ENCODE measurements at places on chromosomes 6 and 20.

DNA sequence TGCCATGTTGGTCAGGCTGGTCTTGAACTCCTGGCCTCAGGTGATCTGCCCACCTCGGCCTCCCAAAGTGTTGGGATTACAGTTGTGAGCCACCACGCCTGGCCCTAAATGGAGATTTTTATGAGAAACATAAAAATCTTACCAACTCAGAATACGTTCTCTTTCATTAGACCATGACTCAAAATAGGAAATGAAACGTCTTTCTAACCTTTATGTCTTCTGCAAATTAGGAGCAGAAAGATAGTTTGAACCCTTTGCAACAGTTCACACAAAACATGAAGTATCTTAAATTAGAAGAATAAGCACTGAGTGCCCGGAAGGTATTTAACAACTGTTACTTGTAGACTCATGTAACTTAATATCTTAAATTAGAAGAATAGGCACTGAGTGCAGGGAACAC lies 48.3 kb downstream of the AHI1 start:
- no peak for DNase-seq

GRCh38 chr6:156767603-156768467 lies 9.3 kb upstream of the ARID1B start:
- DNase-seq: no peak

DNA sequence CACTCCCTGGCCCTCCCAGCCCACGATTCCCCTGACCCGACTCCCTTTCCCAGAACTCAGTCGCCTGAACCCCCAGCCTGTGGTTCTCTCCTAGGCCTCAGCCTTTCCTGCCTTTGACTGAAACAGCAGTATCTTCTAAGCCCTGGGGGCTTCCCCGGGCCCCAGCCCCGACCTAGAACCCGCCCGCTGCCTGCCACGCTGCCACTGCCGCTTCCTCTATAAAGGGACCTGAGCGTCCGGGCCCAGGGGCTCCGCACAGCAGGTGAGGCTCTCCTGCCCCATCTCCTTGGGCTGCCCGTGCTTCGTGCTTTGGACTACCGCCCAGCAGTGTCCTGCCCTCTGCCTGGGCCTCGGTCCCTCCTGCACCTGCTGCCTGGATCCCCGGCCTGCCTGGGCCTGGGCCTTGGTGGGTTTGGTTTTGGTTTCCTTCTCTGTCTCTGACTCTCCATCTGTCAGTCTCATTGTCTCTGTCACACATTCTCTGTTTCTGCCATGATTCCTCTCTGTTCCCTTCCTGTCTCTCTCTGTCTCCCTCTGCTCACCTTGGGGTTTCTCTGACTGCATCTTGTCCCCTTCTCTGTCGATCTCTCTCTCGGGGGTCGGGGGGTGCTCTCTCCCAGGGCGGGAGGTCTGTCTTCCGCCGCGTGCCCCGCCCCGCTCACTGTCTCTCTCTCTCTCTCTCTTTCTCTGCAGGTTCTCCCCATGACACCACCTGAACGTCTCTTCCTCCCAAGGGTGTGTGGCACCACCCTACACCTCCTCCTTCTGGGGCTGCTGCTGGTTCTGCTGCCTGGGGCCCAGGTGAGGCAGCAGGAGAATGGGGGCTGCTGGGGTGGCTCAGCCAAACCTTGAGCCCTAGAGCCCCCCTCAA lies at the start of gene LTA:
Gene LTA (plus strand): TSS at position 249 of the 871 bp plus-strand sequence. CDS start 454 bp downstream, at position 703.
- DNase-seq: no peak

GRCh38 chr6:16769131-16769985 lies 8.1 kb upstream of the ATXN1 start:
- no peak for DNase-seq

GRCh38 chr20:58651946-58652605 lies 993 bp downstream of the STX16 start:
- no peak for DNase-seq

- DNase-seq: no peak
These were observed 97.2 kb upstream of the MAP7 start for GRCh38 chr6:136647363-136647852.

- DNase-seq: no peak
These were observed 510.7 kb upstream of the ZNF337 start for GRCh38 chr20:26207237-26207966.

DNA sequence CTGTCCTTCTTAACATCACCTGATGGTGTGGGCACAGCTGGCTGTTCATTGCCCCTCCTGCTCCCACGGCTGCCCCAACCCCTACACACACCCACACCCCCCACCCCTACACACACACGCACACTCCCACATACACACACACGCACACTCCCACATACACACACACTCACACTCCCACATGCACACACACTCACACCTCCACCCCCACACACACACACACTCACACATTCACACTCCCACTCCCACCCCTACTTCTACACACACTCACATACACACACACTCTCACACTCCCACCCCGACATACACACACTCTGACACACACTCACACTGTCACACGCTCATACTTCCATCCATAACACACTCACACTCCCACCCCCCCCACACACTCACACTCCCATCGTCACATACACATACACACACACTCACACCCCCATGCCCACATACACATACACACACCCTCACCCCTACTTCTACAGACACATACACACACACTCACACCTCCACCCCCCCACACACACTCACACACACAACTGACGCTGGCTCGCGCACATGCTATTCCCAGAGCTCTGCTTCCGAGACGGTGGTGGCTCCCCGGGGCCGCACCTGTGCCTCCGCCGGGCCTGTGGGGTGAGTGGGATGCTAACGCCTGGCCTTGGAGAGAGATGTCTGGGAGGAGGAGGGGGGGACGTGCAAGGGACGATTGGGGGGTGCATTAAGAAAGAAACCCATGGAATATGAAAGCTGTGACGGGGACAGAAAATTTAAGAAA lies 174.8 kb upstream of the QKI start:
- no peak for DNase-seq

DNA sequence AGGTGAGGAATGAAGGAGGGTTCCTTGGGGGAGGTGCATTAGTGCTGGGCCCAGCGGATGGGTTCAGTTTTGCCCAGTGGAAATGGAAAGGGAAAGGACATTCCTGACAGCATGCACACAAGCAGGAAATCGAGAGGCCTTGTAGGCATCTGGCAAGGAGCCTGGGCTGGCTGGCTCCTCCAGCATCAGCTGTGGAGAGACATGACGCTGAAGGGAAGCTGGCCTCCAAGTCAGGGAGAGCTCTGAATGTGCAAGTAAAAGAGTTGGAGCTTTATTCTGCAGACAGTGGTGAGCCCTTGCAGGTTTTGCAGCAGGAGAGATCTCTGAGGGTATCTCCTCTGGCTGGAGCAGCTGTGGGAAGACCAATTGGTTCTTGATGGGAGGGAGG lies 154.3 kb downstream of the MRPL14 start:
- no peak for DNase-seq

DNA sequence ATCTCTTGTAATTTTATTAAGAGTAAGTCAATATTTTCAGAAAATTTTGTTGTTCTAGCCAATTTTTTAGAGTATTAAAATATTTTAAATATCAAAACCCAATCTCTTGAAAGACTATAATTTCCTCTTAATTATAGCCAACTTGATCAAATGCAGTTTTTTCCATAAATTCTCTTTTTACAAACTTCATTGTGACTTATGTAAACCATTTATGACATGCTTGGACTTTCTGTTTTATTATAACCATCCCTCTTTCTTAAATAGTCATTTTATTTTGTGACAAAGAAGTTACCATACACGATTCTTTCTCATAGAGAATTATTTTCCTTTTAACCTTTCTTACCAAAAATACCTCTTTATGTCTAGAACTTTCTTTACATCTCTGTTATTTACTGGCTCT lies 1075.5 kb downstream of the KHDRBS2 start:
- DNase-seq: no peak

GRCh38 chr6:117411474-117411873 lies 14.3 kb downstream of the ROS1 start:
- no peak for DNase-seq

DNA sequence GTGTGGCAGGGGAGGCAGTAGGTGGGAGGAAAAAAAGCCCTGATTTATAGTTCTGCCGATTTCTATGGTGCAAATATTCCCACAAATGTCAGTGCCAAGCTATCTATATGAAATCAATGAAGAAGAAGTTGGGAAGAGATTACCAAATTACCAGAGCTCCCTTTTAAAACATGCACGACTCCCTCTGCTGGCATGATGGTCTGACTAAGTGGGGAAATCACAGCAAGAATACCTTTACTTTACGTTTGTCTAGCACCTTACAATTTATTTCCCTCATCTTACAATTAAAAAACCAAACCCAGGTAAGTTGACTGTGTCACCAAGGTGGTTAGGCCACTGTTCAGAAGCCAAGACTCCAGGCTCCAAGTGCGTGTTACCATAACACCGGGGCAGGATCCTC lies 55.6 kb downstream of the AGPAT4 start:
- no peak for DNase-seq

DNA sequence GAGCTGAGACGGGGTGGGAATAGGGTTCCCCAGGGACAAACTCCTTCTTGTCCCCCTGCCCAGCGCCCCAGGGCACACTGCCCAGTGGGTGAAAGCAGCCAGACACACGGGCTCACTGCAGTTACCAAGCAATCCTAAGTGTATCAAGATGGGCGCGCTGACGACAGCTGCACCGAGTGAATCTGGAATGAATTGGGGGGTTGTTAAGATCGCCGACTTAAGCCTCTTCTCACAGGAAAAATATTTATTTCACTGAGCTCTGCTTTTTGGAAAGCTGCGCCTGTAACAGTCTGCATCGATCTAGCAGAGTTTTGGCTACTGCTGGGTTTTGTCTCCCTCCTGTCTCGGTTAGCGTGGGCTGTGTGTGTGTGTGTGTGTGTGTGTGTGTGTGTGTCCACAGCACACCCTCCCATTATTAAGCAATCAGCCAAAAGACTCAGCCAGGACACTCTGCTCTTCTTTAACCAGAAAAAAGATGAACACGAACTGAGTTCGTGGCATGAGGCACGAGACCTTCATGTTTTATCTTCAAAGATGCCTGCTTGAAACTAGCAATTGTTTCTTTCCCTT lies 35.9 kb downstream of the RIPOR3 start:
- peak; percentile 96 for DNase-seq

- DNase-seq: peak; percentile 54
These were observed 11.7 kb upstream of the SIRPB1 start for GRCh38 chr20:1631309-1632151.

GRCh38 chr6:36340618-36341454 lies 4.1 kb upstream of the BNIP5 start:
- DNase-seq: no peak

- DNase-seq: no peak
These were observed 29.7 kb upstream of the GFOD1 start for GRCh38 chr6:13517116-13517515.

GRCh38 chr20:58359441-58359840 lies 29.6 kb upstream of the VAPB start:
- DNase-seq: no peak

- no peak for DNase-seq
These were observed 56.4 kb downstream of the RIPOR2 start for GRCh38 chr6:24879351-24879750.

GRCh38 chr20:32252189-32252588 lies 25.3 kb upstream of the KIF3B start:
- DNase-seq: no peak

DNA sequence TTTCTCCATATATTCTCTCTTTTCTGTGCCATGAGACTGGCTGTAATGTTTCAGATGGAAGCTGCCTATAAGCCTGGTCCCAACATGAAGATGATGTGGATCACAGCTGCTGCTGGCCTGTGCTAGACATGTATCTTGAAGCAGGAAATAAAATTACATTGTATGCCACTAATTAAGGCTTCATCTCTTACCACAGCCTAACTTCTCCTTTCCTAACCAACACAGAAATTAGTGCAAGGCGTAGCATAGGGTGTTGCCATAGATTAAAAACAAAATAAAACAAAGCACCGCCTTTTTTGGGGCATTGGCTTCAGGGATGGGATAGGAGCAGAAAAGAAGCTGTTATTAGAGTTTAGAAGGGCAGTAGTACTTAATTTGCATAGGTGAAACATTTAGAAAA lies 4.7 kb upstream of the SLC17A4 start:
- DNase-seq: no peak

DNA sequence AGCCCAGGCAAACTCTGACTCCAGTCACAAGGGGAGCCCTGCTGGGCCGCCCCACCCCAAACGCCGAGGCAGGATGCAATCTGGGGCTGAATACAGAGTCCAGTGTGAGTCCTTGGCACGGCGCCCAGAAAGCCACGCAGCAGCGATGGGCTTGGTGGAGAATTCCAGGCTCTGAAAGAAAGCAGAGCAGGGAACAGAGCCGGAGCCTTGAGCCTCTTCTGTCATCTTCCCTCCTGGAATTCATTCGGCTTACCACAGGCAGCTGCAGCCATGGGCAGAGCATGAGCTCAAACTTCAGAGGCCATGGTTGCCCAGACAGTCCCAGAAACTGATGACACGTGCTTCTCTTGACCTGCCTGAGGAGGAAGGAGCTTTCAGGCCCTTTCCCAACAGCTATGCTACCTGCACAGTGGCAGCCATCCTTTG lies 441.1 kb upstream of the JARID2 start:
- no peak for DNase-seq

DNA sequence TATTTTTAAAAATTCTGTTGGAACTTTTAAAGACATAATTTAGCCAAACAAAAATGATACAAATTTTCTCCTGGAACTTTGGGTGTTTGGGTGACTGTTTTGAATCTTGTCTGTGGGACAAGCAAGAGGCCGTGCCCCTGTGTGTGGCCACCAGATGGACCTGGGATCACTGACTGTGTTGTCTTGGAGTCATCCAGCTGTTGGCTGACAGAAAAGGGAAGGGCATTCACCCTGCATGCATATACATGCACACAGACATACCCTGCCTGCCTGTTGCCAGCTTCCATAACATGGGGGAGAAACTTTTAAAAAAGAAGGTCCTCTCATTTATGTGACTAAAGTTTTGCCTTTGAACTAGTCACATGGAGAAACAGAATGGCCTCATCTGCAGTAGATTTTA lies 72.7 kb downstream of the BLOC1S5 start:
- no peak for DNase-seq

DNA sequence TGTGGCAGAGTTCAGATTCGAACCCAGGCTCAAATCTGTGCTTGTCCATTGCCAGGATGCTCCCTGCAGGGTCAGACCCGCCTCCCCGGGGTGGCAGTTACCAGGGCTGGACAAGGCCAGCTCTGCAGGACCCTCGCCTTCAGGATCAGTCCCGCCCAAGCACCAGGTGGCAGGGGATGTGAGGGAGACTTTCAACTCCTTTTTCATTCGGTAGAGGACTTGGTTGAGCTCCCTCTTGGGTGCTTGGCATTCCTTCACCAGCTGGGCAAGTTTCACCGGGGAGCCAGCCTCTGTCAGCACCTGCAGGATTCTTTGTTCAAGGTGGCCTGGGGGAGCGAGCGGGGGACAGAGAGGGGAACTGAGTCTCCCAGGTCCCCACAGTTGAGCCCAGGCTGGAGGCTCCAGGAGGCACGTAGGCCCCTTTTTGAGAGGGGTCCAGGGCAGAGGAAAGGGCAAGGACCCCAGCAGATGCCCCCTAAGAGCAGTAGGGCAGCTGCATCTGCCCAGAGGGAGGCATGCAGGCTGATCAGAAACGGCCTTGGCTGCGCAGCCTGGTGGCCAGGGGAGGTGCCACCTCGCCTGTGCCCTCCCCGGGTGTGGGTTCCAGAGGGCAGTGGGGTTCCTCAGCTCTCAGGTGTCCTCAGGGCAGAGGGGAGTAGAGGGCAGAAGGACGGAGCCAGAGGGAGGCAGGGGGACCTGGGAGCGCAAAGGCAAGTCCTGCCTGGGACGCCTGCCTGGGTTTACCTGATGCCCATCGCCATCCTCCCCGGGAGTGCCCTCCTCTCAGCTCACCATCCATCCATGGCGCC lies 3.9 kb downstream of the ZBP1 start:
- peak; percentile 78 for DNase-seq

GRCh38 chr20:57107208-57107607 lies 159.2 kb downstream of the BMP7 start:
- DNase-seq: no peak
